Foreskin fibroblast (primary cell): ENCODE measurements at places on chromosomes 1 and 21.
A peak's percentile ranks its signal among the peaks of the same experiment; 100 is the strongest.

DNA sequence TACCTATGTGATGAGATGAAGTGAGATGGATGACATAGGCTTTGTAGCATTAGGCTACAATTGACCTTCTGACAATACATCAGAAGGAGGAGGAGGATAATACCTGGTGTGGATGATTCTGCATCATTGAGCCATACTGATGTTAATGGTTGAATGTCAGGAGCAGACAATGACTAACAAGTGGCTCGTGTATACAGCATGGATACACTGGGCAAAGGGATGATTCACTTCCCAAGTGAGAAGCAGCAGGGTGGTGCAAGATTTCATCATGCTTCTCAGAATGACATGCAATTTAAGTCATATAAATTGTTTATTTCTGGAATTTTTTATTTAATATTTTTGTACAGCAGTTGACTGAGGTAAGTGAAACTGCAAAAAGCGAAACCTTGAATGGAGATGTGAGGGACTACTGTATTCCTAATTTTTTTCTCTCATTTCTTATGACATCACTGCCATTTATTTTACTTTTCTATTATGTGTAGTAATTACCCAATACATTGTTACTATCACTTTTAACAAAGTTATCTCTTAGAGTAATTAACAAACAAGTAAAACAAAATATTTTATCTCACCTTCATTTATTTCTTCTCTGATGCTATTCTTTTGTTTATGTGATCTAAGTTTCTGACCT lies 34.4 kb upstream of the COP1 start:
- peak; percentile 51 for DNase-seq

- DNase-seq = no peak
Measured at GRCh38 chr21:15514073-15514946, 215.5 kb upstream of the USP25 start.

GRCh38 chr1:114002492-114003239 lies 23.4 kb downstream of the OLFML3 start:
- peak; percentile 50 for DNase-seq

GRCh38 chr21:16406355-16406754 lies 676.6 kb downstream of the USP25 start:
- no peak for DNase-seq

DNA sequence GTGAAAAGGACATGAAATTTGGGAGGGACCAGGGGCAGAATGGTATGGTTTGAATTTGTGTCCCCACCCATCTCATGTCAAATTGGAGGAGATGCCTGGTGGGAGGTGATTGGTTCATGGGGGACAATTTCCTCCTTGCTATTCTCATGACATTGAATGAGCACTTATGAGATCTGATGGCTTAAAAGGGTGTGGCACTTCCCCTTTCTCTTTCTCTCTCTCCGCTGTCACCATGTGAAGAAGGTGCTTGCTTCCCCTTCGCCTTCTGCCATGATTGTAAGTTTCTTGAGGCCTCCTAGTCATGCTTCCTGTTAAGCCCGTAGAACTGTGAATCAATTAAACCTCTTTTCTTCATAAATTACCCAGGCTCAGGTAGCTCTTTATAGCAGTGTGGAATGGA lies 7.6 kb upstream of the GBP4 start:
- DNase-seq = no peak

- DNase-seq = peak; percentile 95
Measured at GRCh38 chr1:78292361-78292760, 198.4 kb upstream of the PTGFR start.

DNA sequence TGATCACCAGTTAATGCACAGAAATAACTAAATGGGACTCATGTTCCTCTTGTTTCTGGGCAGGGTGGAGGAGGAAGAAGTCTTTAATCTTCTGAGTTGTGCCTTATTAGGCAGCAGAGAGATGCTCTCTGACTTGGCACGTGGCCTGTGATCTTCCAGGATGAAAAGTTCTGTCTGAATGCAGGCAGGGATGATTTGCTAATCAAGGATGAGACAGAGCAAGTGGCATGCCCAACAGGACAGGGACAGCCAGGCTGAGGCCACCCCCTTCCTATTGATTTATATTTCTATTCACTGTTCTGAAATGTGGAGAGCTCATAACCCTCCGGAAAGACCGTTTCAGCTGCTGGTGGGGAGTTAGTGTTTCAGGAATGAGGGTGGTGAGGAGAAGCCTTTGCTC lies 477.8 kb upstream of the CAMK1G start:
- no peak for DNase-seq

DNA sequence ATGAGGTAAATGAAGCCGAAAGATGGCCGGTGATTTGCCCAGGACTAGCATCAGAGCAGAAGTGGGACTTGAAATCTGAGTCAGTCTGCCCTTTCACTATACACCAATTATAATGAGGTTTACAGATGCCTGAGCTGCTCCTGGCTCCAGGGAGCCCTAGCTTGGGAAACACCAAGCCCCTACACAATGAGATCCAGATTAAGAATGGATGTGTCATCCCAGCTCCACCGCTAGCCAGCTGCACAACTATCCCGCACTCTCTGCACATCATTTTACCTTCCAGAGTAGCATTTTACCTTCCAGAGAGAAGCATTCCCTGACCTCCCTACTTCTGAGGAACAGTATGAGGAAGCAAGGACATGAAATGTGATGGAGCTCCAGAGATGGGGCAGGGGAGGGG lies 27.0 kb downstream of the SERTAD4 start:
- peak; percentile 95 for DNase-seq
